ENCODE measurements at places on chromosomes 7 and 10.

- no peak for DNase-seq
These were observed 4.3 kb upstream of the KAT6B start for GRCh38 chr10:74822101-74822500.

DNA sequence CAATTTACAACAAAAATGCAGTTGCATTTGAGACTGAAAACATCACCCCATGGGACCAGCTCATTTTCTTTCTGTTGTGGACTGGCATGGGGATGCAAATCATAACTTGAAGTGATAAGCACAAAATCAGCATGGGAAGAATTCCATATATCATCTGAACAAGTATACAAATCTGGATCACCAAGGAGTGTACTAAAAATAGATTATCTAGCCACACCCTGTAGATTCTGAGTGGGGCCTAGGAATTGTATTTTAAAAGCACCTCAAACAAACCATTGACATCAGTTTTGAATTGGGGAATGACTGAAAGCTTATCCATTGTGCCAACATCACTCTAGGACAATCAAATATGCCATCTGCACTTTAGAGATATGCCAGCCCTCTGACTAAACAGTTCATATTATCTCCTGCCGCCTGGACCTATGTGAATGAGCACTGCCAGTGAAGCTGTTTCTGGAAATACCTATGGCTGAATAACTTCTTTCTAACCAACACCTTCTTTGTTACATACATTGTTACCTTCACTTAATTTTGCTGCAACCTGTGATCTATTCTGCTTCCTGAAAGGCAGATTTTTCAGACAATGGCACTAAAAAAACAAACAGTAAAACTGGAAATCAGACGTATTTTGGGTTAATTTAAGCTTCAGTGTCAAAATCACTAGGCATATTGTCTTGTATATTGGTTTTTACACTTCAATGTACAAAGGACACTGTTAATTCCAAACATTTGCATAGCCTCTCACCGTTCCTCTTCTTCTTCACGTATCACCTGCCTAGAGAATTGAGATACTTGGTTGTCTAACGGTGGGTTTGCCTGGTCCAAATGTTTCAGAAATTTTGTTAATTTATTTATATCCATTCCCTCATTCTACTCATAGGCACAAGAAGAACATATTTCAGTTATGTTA lies 42.4 kb upstream of the HGF start:
- no peak for DNase-seq

- no peak for DNase-seq
These were observed 94.2 kb downstream of the ST7 start for GRCh38 chr7:117047496-117047895.

DNA sequence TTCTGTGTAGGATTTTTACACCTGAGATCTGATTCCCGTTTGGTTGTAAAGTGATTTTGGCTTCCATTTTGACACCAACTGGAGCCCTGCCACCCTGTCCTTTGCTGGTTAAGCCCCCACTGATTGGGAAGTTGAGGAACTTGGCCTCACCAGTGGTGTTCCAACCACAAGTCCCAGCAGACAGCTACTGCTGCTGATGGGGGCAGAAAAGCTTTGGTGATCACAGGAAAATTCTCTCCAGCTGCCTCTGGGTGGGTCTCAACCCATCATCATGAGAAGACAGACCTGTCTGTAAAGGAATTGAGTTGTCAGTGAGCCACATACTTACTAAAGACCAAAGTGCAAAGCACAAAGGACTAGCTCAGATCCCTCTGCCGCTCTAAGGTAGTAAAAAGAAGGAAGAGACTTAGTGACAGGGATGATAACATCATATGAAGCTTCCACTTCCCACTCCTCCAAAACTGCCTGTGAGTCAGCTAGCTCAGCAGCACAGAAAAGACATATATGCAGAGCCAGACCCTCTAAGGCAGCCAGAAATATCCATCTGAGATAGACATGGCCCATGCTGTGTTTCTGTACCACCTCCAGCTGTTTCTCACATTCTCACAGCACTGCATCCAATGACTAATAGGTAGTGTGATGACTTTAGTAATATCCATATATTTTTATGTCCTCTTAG lies 22.4 kb upstream of the LRRC17 start:
- DNase-seq, result no peak

- DNase-seq, result no peak
These were observed 76.9 kb upstream of the VOPP1 start for GRCh38 chr7:55649238-55649637.

DNA sequence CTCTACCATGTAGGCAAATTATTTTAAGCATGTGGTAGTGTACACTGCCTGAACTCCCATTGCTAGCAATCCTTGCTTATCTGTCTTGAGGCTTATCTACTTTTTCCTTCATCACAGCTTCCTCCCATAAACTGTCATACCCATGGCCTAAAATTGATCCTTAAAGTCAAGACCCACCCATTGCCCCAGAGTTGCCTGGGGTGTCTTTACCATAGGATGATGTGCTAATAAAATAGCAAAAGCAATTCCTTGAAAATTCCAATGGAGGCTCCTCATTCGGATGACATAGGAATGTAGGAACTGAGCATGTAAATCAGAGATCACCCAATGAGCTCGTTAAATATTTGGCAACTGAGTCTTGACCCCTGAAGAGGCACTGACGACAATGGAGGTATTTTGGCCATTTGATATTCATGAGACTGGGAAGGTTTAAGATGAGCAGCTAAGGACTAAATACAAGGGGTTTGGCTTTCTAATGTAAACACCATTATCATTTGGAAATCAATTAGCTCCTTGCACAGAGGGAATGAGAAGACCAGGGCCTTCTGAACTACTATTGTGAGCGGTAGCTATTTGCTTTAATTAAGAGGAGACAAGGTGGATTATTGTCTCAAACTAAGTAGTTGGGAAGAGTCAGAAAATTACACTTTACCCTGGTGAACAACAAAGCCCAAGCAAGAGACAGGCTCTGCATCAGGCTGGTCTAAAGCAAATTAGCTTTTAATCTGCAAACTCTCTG lies 234.9 kb downstream of the GATA3 start:
- no peak for DNase-seq

DNA sequence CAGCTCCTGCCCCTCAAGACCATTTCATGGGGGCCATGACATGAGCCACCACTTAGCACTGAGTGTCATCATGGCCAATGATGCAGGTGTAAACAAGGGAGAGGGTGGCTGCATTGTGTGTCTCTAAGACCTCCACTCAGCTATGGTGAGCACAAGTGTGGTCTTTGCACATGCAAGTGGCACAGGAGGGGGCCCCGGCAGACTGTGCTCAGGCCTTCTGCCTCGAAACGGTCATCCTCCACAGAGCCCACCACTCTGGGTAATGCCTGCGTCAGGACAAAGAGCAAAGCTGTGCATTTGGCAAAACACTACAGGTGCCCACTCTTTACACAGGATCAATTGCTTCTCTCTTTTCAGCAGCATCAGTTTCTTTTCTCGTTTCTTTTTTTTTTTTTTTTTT lies 125.5 kb downstream of the SH3PXD2A start:
- no peak for DNase-seq

- no peak for DNase-seq
These were observed 56.9 kb downstream of the NEUROG3 start for GRCh38 chr10:69516316-69516715.

- no peak for DNase-seq
These were observed 469.9 kb downstream of the CCSER2 start for GRCh38 chr10:84798312-84798711.

DNA sequence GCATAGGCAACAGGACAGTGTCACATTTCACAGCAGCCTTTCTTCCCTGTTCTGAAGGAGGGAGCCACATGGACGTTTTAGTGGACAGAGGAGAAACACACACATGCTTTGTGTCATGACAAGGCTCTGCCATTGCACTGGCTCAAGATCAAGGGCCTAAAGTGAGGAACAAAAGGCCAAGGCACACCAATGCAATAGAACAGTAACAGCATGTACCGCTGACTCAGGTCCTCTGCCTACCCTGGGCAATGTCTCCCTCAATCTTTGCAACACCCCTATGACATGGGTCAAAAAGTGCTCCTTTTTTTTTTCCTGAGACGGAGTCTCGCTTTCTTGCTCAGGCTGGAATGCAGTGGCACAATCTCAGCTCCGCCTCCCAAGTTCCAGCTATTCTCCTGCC lies 57.8 kb upstream of the SDK1 start:
- no peak for DNase-seq

- DNase-seq, result no peak
These were observed 29.4 kb upstream of the ANAPC16 start for GRCh38 chr10:72186258-72186981.

DNA sequence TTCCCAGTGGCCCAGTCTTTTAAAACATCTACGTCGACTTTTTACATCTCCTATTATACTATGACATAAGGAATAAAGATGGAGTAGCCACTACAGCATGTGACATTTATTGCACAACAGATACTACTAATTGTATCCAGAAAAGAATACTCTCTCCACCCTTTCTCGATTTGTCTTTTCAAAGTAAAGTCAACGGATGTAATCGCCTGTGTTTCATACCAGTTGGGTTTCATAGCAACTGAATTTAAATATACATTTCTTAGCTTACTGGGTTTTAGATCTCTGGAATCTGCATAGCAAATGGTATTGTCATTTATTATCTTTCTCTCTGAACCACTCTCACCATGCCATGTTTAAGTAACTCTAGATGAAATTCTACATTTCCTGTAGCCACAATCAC lies 86.4 kb upstream of the TRIL start:
- DNase-seq, result no peak

DNA sequence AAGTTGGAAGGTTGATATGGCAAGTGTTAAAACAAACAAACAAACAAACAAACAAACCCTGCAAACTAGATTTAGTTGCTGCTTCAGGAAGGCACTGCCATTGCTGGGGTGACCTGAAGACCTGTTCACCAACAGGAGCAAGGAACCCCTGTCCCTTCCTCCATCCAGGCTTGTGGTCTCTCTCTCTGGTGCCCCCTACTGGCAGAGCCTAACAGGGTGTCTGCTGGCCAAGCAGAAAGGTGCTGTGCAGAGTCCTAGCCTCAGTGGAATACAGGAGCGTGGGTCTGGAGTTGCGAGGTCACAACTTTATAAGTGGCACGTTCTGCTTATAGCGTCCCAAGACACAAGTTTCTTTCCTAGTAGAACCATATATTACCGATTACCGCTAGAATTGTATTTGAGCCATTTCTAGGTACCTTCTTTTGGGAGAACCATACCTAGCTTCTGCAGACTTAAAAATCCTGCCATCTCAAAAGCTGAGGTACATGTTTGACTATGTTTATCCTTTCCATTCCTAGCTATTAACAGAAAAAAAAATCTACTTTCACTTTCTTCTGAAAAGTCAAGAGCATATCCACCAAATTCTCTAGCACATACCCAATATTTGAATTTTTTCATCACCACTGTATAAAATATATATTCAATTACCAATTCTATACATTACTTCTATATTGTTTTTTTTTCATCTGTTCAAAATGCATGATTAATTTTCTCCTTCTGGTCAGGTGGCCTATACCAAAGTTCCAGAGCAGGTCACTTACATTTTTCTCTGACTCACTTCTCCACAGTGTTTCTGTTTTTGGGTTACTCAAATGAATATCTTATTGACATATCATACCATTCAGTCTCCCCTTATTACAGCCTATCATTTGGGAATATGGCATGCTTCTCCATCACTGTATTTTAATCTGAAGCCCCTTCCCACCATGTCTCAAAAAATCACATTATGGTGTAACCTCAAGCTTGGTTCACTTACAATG lies 29.1 kb upstream of the CALD1 start:
- peak; percentile 78 for DNase-seq

DNA sequence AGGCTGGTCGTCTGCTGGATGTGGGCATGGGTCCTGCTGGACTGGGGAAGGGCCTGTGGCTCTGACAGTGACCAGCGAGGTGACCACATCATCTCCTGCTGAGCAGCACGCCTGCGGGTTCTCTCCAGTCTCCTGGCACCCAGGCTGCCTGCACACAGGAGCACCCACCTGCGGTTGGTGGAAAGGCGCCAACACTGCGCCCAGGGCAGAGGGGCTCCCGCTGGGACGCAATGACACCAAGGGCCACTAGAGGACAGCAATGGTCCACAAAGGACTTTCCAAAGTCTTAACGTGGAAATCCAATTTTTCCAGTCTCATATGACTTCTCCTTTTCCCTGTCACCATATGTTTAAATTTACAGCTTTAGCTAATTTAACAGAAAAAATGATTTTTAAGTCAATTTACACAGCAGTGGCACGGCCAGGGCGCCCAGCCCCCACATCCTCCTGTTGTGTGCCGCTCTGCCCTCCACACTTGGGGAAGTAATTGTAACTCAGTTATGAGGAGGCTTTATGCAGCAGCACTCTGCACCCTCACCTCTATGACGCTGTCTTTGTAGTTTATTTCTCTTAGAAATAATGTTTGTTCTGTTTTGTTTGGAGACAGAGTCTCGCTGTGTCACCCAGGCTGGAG lies 38.1 kb downstream of the CFAP46 start:
- peak; percentile 49 for DNase-seq

Measured in testis (tissue), 5 donors.